ENCODE measurements at places on chromosomes 7 and 10.

DNA sequence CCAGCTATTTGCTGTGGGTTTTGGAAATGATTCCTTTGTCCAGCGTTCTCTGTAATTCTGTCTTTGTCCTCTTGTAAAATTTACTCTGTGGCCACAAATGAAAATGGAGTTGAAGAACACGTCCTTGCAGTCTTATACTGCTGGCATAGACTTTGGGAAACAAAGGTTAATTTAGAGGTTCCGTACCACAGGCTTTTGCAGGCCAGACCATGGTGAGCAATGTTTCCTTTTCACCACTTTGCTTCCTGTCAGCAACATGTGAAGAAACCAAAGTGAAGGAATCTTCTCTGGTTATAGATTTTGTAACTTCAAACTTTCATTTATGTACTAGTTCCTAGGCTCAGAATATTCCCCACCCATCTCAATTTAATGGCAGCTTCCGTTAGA lies 488.5 kb downstream of the MDFIC start:
- DNase-seq: no peak

DNA sequence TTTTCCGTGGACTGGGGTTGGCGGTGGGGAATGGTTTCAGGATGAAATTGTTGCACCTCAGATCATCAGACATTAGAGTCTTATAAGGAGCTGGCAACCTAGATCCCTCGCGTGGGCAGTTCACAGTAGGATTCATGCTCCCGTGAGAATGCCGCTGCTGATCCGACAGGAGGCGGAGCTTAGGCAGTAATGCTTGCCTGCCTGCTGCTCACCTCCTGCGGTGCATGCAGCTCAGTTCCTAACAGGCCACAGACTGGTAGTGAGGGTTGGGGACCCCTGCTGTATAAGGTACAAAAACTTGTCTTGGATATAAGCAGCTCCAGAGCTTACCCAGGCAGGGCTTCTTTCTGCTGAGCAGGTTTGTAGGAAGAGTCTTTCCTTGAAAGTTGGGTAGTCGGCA lies 53.9 kb downstream of the SHH start:
- no peak for DNase-seq

GRCh38 chr10:15802375-15802949 lies 57.8 kb downstream of the MINDY3 start:
- DNase-seq: no peak

DNA sequence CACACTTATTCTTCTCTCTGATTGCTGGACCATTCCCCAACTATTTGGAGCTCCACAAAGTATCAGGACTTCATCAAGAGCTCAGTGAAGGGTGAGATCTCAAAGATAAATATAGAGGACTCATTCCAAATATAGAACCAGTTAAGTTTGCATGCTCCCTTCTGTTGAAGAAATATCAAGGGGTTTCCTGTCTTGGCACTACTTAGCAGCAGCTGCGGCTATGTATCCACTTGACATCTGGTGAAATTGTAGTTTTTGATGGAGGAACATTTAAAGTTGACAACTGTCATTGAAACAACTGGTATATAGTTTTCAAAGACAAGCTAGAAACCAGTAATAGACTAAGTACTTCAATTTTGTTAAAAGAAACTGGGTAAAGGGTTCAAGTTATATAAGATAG lies 1.0 kb upstream of the SPAG6 start:
- DNase-seq: no peak

DNA sequence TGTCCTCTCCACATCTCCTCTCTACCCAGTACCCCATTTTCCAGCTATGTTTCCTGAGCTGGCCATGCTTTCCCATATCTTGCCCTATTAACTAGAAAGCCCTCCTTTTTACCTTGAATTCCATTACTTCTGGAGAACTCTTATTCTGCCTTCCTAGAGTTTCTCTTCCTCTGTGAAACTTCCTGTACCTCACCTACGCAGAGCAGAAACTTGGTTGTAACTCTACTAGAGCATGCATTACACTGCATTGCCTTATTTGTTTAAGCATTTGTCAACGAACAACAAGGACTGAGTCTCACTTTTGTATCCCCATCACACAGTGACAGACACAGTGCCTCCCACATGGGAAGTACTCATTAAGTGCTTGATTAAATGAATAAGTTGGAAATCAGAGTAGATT lies 36.4 kb downstream of the VCL start:
- no peak for DNase-seq

DNA sequence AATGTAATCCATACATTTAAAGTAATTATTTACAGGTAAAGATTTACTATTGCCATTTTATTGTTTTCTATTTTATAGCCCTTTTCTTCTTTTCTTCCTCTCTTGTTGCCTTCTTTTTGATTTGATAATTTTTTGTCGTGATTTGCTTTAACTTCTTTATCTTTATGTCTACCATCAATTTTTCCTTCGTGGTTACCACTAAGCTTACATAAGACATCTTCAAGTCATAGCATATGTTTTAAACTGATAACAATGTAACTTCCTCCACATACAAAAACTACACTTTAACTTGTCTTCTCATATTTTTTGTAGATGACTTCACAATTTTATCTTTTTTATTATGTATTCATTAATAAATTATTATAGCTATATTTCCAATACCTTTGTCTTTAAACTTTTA lies 316.6 kb downstream of the PLXDC2 start:
- no peak for DNase-seq

DNA sequence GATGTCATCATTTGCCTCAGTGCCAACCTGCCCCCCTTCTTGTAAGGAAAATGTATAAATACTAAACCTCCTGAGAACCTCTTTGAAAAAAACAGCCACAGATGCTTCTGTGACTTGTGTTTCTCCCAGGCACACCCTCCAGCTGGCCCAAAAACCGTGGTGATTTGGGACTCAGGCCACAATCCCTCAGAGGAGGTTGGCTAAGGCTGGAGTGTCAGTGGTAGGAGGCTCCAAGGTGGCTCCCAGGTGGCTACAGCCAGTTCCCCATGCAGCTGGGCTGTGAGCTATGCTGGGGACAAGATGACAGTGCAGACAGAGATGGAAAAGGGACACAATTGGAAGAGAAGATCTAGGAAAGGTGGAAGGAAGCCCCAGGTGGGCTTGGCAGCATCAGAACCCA lies 104.7 kb downstream of the CPXM2 start:
- DNase-seq: no peak

DNA sequence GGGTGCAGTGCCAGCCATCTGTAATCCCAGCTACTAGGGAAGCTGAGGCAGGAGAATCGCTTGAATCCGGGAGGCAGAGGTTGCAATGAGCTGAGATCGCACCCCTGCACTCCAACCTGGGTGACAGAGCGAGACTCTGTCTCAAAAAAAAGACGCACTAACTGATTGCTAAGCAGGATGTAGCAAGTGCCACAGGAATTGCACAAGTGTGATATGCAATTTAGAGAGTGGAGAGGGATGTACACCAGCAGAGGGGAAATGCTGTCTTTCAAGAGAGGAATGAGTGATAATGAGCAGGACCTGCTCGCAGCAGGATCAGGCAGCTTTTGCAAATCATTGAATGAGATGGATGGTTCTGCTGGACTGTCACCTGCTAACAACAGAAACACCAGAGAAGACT lies 13.3 kb upstream of the SLC16A12 start:
- DNase-seq: no peak

GRCh38 chr10:86262688-86263181 lies 103.9 kb downstream of the GRID1 start:
- DNase-seq: no peak

- no peak for DNase-seq
Measured at GRCh38 chr7:55192723-55193122, 172.4 kb upstream of the LANCL2 start.

GRCh38 chr10:62512732-62513475 lies 138.7 kb downstream of the ZNF365 start:
- DNase-seq: no peak

DNA sequence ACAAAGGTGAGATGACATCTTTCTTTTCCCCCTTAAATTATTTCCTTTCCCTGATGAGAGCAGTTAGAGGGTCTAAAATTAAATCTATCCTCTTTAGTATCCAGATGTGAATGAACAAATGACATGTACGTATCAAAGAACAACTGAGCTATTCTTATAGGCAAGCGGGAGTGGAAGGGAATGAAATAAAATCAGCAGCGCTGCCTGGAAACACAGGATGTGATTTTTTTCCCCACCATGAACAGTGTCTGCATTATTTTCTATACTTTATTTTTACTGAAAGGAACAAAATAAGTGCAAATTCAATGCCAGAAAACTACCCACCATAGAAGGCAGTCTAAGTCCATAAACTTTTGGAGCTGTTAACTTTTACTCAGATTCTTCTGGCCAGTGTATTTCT lies 40.6 kb downstream of the SLC26A4 start:
- no peak for DNase-seq

DNA sequence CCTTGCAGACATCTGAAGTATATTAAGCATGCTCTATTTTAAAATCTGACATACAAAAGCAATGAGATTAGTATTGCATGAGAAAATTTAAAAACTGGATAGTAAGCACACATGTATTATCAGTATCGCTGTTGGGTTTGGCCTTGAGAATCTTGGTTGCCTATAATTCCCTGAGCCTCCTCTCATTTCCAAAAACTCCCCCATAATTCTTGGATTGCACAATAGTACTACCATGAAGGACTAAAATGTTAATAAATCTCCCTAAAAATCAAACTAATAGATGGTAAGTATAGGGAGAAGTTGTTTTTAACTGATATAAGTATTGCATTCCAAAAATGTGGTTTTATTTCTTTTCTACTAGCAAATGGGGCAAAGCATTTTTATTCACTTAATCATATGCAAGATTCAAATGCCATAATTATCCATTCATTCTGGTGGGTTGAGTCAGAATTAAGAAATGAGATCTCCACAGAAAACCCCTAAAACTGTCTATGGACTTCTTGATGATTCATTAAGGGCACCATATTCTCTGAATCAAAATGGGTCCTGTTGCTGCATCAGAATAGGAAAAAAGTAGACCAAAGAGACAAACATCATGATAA lies 10.3 kb upstream of the VIM start:
- DNase-seq: no peak

GRCh38 chr10:132634241-132634946 lies 96.8 kb downstream of the INPP5A start:
- DNase-seq: no peak

GRCh38 chr10:77816311-77816710 lies 110.2 kb downstream of the DLG5 start:
- no peak for DNase-seq

Measured in T47D (cell line).